ENCODE measurements at places on chromosomes 5 and 9. TPM values are rescaled to one million over a fixed set of nuclear protein-coding genes. Genes with fewer than 3 reads are reported as not detected.

The HTR4 gene
- total RNA-seq, result not detected

GRCh38 chr5:136047858-136048257 lies 19.1 kb downstream of the TGFBI start:
- no peak for DNase-seq

DNA sequence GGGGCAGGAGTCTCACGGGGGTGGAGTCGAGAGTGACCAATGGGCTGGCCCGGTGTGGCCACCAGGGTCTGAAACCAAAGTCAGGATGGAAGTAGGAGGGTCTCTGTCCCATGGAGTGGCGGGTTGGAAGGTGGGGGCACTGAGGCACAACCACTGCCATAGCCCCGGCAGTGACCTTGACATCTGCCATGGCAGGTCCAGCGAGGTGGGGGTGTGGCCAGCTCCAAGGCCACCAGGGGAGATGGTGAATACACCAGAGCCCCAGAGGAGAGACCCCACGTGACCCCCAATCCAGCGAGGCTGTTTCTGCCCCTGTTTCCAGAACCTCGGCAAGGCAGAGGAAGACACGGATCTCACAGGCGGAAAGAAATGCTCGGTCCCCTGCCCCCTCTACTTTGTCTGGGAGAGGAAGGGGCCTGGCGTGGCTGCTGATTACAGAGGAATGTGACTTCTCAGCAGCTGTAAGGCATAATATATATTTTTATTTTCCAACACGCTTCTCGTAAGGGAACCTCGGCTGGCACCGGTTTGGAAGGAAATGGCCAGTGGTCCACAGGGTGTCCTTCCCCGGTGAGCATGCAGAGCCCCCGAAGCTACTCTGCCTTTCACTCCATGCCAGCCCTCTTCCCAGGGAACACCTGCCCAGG lies 105.7 kb upstream of the SARDH start:
- no peak for DNase-seq

DNA sequence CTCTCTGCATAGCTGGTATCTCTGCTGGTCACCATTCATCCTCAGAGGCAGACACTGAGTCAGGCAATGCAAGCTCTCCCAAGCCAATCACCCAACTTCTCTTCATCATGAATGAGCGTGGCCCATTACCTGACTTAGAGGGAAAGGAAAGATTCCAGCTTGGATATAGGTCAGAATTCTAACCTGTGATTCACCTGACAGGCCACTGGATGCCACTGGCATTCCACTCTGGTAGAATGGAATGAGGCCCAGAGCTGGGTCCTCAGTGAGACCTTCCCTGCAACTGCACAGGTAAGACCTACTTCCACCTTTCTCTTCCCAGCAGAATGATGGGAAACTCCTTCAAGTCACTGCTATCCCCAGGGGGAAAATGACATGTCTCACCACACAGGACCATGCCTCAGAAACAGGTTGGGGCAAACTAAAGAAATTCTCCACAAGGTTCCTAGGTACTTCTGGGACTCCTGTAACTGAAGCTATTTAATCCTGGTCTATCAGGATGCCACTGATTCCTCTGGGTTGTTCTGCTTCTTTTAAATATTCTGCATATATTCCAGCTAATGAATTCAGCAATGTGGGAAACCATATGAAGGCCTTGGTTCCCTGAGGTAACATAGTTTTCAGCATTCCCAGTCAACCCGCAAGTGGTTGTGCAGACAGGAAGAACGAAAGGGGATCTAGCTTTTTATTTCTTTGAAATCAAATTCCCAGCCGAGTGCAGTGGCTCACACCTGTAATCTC lies 62.0 kb downstream of the SUSD1 start:
- peak; percentile 67 for DNase-seq

DNA sequence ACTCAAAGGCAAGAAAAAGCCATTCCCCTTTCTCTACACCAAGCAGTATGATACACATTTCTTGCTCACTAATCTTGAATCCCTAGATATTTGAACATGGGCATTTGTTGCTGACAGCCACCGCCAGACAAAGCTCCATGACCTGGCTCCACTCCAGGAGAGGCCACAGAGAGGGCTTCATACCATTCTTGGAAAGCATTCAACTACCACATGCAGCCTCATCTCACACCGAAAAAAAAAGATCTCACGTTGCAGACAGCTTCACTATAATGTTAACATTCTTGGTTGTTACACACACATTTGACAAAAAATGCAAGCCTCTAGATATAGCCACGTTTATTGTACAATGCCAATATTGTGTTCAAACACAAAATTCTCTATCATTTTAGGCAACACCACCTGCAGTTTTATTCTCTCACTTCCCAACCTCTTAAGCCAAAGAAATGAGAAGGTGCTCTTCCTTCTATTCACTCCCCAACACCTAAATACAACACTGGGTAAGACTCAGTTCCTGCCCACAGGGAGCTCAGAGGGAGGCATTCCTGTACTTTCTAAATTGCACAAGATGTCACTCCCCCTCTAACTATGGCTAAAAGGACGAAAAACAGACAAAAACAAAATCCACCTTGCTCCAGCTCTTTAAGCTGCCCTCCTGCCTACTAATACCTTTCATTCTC lies 222.4 kb downstream of the TSSK1B start:
- no peak for DNase-seq

DNA sequence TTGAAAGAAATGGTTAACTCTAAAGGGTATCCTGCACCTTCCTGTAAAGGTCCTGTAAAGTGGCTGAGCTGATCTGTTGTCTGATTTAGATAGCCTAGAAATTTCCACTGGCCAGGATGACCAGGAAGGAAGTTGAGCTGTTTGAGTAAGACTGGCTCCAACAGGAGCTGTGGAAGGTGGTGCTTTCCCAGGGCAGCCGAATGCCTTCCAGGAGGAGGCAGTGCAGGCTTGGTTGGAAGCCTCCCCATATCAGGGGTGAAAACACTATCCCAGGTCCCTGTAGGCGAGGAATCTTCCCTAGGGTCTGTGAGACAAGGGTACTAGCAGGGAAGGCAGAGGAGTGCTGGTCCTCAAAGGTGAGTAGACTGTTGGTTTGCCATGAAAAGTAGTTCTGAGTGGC lies 98.4 kb downstream of the LIX1 start:
- DNase-seq, result no peak

GRCh38 chr9:125594223-125594610 lies 112.8 kb downstream of the MAPKAP1 start:
- no peak for DNase-seq

The FCHO2 gene
- 1.5 TPM for total RNA-seq

DNA sequence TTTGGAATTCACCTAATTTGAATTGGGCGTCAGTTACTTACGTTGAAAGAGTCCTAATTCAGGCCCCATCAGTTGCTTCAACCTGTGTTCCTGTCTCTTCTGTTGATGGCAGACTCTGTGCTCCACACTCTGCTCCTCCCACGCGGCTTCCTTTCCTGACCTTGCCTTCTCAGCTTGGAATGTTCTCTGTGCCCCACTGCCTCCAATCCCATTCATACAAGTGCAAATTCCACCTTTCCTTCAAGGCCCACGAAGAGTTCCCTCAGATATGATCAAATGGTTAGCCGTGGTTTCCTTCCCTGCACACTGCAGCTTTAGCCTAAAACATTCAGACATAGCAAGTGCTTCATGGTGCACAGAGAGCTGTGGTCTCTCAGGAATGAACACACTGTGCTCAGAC lies 65.7 kb downstream of the SREK1 start:
- no peak for DNase-seq

DNA sequence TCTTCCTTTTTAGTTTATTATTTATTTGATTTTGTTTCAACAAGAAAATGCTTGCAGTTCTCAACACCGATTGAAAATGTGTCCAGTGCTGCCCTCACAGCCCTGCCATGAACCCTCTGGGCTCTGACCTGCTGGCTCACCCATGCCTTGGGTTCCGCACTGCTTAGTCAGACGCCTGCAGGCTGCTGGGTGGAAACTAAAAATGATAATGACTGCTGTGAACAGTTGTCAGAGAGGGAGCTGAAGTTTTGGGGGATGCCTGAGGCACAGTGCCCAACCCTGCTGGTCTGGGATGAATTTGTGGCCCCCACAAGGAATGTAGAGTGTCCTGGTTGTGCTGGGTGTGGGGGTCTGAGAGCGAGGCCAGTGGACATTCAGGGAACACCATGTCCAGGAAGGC lies 22.2 kb upstream of the CFAP157 start:
- DNase-seq, result no peak

DNA sequence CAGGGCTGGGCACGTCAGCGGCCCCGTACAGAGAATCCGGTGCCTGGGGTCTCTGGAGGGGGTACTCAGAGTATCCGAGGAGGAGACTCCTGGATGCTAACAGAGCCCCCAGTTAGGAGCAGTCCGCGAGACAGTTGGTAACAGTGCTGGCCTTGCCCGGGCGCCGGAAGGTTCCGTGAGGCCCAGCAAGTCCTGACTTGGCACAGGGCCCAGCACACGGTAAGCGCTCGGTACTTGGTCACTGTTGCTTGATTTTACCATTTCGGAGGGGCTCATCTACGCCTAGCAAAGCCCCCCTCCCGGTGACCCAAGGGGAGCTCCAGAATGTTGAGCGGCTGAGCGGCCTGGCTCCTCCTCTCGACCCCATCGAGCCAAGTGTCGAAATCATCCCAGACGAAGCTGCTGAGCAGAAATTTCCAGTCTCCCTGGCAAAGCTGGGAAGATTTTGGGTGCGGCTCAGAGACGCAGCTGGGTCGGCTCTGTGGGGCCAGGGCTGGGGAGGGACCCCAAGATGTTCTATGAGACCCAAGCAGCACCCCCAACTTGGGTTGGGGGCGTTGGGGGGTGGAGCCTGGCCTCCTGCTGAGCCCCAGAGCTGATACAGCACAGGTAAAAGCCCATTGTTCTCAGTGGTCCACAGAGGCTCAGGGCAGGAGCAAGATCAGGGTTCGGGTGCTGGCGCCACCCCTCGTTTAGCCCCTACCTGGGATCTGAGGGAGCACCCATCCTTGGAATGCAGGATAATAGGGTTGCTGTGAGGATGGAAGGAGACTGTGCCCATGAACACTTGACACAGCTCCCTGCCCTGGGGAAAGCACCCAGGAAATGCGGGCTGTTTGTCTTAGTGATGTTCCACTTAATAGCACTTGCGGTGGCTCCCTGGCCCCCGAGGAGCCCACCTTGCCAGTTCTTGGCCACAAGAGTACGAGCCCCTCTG lies 137.2 kb downstream of the C9orf50 start:
- DNase-seq, result peak; percentile 76

DNA sequence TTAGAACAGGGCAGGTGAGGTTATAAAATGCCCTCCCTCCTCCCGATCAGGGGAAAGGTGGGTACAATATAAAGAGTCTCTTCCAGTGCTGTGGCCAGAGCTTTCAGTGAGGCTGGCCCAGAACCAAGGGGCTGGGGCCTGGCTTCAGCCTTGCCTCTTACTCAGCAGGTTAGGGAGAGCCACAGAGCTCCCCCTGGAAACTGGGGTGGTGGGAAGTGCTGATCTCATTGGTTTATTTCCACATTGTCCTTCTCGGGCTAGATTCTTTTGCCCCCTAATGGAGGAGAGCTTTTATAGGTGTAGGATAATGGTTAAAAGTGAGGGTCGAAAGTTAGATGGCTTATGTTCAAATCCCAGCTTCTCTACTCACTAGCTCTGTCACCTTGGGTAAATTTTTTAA lies 186.7 kb upstream of the TBC1D2 start:
- DNase-seq, result no peak

DNA sequence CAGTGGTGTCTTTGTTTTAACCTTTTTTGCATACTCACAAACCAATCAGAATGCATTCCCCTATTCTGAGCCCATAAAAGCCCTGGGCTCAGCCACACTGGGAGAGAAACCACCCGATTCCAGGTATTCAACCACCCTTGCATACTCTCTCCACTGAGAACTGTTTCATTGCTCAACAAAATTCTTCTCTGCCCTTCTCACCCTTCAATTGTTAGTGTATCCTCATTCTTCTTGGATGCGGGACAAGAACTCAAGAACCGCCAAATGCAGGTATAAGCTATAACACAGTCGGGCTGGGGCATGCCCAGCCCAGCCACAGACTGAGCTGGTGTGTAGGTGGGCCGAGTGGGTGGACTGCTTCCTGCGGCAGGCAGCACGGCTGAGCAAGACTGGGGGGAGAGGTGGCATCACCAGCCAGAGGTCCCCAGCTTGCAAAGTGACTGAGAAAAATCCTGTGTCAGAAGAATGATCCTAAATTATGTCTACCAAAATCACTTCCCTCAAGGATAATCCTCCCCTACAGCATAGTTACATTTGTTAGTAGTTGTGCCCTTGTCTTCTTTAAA lies 141.0 kb downstream of the SSBP2 start:
- no peak for DNase-seq

- no peak for DNase-seq
Observed at GRCh38 chr5:89411891-89412290, 528.9 kb upstream of the MEF2C start.

- DNase-seq, result no peak
Observed at GRCh38 chr5:2466966-2467365, 284.5 kb downstream of the IRX2 start.

The MLANA gene
- total RNA-seq, result not detected

GRCh38 chr5:39570403-39571027 lies 145.7 kb upstream of the DAB2 start:
- DNase-seq, result no peak

The SGTB gene
- 10.3 TPM for total RNA-seq

GRCh38 chr5:80781356-80781755 lies 126.6 kb upstream of the DHFR start:
- no peak for DNase-seq

DNA sequence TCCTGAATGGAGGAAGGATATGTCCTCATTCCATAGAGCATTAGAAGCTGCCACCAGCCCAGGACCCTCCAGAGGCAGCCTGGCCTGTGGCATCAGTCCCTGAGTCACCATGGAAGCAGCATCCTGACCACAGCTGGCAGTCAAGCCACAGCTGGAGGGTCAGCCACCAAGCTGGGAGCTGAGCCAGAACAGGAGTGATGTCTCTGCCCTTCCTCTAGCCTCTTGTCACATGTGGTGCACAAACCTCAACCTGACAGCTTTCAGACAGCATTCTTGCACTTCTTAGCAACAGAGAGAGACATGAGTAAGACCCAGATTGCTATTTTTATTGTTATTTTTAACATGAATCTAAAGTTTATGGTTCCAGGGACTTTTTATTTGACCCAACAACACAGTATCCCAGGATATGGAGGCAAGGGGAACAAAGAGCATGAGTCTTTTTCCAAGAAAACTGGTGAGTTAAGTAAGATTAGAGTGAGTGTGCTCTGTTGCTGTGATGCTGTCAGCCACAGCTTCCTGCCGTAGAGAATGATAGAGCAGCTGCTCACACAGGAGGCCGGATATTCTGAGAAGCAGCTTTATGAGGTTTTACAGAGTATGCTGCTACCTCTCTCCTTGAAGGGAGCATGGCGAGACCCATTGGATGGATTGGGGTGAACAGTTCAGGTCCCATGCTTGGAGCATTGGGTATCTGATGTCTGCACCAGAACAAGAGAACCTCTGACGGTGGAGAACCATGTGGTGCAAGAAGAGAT lies 13.0 kb upstream of the CYFIP2 start:
- peak; percentile 93 for DNase-seq

DNA sequence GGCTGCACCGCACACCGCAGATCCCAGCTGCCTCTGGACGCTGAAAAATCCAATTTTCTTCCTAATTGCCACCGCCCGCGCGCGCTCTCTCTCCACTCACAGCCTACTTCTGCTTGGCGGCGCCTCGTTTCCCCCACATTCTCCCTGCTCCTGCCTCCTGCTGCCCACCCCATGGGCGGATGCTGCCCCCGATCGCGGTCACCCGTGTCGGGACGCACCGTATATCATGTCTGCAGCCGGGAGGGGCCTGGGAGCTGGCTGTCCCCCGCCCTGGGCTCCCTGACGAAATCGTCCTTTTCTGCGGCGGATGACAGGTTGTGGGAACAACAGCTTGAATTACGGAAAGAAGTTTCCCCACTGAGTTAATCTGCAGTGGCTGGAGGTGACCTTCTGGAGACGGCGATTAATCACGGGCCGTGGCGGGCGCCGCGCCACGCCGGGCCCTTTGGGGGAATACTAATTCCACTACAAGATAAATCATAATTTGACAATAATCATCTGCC lies 36.3 kb upstream of the PSD2 start:
- no peak for DNase-seq

The EPB41L4B gene
- total RNA-seq, result 1.2 TPM

The IFNK gene
- total RNA-seq, result not detected

Measured in activated CD4-positive, alpha-beta T cell treated with anti-CD3 and anti-CD28 coated beads, Interleukin-2, amount 10 ng/mL, durations not matched to agents 24 days and 14 days (primary cell).